NCI-H1417 (cell line): ENCODE measurements at places on chromosomes 4 and X.

GRCh38 chrX:141405486-141405852 is 163.2 kb upstream of the SPANXC start:
- no peak for DNase-seq

DNA sequence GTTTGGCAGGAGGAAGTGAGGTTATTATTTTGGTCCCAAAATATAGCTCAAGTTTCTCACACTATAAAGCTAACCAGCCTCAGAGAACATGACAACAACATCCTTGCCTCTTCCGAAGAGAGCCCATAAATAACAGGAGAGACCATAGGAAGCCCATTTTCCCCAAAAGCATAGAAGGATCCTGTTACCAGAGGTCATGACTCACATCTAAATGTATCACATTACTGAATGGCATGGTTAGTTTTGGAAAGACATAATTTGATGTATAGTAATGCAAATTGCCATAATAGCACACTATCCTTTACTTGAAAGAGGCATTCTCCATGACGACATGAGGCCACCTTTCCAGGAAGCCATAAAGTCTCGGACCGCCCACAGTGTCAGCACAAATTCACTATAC is 238.8 kb upstream of the GRIA3 start:
- DNase-seq = no peak

DNA sequence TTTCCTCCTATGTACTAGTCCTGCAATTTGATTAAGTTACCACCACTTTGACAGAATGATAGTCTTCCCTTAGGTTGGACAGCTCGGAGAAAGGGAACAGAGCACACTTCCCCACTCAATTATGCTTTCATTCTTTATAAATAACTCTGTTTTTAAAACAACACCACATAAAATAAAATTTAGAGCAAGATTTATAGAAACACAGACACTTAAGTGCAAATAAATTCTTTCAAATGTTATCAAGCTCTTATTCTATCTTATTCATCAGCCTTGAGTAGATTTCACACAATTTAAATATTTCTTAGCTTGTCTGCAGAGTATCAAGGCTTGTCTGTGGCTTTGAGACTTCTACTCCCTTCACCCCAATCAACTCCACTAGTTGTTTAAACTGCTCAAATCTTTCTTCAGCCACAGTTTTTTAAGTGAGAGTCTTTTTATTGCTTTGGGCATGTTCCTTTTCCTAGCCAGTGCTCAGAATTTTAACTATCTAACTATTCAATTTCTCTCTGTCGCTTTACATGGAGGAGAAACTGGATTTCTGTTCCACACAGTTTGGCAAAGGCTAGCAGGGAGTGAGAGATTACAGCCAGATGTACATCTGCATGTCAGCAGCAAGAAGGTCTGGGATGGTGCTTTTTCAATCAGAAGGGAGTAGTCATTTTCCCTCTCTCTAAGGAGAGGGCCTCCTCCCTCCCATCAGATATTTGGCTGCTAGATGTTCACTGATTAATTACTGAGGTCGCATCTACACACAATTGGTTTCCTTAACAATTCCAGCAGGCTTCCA is 53.1 kb upstream of the PLAC1 start:
- DNase-seq = peak; percentile 12

DNA sequence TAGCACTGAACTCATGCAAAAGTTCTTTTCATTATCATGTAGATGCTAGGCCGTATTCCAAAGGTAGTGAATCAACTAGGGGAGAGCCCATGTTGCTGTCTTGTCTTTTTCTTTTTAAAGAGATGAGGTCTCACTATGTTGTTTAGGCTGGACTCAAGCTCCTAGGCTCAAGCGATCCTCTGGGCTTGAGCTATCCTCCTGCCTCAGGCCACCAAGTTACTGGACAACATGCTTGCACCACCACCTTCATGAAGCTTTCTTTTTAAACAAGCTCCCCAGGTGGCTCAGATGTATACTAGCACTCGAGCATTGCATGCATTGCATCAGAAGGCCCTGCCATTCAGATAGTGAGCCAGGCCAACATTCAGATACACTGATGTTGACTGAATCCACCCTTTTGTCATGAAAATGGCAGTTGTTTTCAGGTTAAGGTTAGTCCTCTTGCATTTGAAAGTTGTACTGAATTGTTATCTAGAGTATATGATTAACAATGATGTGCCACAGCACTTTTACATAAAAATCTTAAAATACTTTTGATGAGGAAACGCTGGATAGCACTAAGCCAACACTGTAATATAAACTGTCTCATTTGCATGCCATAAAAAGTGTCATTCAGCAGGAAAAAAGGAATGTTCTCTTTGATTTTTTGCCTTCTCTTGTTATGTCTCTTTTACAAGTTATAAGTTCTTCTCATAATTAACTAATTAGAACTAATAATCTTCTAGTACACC is 76.7 kb downstream of the FNIP2 start:
- DNase-seq = no peak

DNA sequence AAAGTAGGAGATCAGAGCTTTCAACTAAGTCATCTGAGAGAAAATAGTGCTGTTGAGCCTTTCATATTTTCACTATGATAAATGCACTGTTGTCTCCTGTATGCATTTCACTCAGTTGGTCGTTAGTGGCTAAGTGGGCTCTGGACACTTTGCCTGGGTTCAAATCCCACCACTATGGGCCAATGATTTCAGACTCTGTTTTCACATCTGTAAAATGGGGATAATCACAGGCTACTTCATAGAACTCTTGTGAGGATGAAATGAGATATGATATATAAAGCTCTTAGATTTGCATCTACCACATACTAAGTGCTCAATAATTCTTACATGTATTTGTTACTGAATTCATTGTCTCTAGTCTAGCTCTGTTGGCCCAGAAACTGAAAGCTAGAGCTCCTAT is 16.8 kb downstream of the LNX1 start:
- no peak for DNase-seq

- no peak for DNase-seq
Measured at GRCh38 chr4:153465140-153465539, 1.0 kb upstream of the TMEM131L start.

- no peak for DNase-seq
Measured at GRCh38 chrX:497186-498014, 110.7 kb upstream of the PPP2R3B start.

DNA sequence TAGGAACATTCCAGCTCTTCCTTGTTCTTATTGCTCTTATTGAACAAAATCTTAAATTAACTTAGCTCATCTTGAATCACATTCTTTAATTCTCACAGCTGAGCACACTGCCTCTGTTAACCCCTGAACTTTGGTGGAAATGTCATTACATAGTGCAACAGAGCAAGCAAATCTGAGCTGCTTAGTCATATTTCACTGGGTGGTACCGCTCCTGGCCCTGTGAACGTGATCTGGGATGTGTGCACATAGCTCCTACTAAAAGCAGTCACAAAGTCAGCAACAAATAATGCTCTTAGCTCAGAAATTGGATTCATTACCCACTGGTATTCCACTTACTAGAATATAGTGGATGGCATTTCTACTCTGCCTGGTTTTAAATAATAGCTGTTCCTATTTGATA is 27.9 kb downstream of the ARHGEF6 start:
- no peak for DNase-seq

DNA sequence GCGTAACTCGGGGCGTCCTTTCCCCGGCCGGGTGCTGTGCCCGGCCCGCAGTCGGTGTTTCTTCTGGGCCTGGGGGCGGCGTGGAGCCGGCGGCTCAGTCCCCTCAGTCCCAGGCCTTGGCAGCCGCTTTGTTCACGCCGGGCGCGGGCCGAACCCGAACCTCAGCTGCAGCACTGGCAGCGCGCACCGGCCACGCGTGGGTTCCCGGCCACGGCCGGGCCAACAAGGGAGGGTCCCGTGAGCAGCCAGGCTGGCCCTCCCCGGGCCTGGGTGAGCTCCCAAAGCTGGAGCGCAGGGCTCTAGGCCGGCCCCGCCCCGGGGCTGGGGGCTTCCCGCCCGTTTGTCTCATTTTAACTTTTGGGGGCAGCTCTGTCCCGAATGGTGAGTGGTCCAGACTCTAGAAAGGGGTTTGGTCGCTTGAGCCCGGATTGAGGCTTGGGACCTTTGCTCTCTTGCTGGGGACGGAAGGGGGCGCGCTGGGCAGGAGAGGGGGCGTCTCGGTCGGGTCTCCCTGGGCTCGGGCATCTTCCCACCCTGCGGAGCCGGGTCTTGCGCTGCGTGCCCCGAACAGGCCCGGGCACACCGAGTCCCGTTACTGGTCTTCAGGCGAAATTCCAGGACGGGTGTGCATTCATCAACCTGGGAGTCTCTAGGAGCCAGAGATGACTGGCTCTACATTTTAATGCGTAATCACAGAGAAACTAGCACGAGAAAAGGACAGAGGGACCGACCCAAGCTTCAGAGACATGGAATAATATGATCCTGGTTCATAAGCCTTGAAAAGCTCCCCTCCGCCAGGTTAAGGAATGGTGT is 177.1 kb downstream of the CBR4 start:
- no peak for DNase-seq

DNA sequence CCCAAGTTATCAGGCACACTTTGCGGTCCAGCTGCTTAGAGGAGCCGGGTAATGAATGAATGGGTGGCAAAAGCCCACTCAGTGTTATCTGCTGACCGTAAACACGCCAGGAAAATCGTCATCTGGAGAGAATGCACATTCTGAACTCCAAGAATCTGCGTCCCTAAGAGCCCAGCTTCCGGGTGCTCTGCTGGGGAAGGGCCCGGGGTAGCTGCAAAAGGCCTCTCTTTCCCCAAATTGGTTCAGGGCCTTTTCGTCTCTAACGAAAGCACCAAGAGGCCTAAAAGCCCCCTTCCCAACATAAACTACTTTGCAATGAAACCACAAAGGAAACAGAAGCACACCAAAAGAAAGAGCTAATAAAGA is 1.6 kb upstream of the SFRP2 start:
- no peak for DNase-seq

GRCh38 chr4:42906341-42906740 is 13.8 kb downstream of the GRXCR1 start:
- no peak for DNase-seq

DNA sequence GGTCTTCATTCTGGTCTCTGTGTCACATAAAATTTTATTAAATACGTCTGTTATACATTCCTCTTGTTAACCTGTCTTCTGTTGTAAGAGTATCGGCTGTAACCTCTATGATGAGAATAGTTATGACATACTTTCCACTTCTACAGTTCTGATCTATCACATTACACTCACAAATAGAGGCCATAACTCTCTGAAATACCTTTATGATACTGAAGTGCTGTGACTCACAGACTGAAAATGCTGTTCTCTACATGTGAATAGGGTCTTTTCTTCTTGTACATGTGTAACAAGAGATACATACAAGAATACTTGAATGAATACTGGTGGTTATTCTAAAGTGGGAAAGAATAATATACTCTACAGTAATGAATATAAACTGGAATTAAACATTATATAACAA is 1047.6 kb downstream of the TECRL start:
- DNase-seq = no peak

GRCh38 chr4:116702949-116703348 is 382.4 kb downstream of the TRAM1L1 start:
- DNase-seq = no peak
